ENCODE measurements at places on chromosomes 7 and 10.
A peak's percentile ranks its signal among the peaks of the same experiment; 100 is the strongest.

DNA sequence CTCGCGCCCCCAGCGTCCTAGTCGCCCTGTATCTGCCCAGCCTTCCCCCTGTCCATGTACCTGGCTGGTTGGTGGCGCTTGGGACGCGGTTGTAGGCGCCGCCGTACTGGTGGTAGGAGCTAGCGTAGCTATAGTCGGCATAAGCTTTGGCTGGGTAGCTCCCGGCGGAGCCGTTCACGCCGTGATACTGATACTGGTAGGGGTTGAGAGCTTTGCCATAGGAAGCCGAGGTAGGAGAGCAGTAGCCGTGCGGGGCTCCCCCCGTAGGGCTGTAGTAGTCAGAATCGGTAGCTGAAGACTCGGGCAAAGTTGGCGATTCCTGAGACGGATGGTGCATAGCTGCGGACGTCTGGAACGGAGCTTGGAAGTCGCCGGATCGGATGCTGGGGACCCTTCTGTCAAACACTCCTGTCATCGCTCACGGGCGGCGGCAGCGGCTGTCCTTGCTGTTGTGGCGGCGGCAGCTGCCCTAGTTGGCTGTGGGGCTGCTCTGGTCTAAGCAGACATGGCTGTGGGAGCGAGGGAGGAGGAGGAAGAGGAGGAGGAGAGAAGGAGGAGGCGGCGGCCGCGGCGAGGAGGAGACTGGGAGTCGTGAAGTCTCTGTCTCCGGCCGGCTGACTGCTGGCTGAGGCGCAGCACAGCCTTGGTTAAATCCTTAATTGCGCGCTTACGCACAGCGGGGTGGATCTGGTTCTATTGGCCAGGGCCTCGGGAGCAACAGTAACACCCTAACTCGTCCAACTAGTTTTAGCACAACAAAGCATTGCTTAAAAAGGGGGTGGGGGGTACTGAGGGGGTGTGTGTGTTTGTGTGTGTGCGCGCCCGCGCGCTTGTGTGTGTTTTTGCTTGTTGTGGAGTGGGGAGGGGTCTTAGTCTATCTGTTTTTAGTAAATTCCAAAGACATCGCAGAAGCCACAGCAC is at the start of gene DLX5:
TSS of gene DLX5 (minus strand) at position 623 of the 921 bp plus-strand sequence. CDS start at position 415, 208 bp downstream.
- peak; percentile 58 for DNase-seq

DNA sequence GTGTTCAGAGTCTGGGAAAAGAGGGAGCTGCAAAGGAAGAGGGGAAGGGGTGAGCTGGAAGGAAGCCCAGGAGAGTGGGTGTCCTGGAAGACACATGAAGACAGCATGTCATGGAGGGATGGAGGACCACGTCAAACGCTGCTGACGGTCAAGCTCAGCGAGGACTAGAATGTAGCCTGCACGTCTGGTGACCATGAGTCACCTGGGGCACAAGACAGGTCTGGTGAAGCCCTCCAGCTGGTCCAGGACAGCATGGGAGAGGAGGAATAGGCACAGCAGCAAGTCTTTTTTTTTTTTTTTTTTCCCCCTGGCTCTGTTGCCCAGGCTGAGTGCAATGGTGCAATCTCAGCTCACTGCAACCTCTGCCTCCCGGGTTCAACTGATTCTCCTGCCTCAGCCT is 19.6 kb upstream of the AMZ1 start:
- DNase-seq: no peak

DNA sequence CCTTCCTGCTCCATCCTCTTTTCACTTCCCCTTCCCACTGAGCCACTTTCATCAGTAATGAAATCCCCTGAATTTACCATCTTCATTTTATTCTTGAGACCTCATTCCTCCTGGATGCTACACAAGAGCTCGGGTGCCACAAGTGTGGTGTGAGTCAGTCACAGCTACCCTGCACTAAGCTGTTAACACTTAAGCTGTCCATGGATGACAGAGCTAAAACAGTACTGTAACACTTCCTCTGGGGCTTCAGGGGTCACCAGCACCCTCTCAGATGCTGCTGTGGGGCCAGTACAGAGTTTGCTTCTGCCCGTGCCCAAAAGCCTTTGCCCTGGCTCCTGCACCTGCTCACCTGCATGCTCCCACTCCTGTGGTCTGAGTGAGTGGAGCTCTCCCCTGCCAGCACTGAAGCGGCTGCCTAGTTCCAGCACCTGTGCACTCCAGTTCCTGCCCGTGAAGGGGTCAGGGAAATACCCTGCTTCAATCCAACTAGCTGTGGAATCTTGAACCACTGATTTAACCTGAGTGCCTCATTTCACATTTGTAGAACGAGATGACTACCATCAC is 71.9 kb downstream of the POT1 start:
- no peak for DNase-seq

DNA sequence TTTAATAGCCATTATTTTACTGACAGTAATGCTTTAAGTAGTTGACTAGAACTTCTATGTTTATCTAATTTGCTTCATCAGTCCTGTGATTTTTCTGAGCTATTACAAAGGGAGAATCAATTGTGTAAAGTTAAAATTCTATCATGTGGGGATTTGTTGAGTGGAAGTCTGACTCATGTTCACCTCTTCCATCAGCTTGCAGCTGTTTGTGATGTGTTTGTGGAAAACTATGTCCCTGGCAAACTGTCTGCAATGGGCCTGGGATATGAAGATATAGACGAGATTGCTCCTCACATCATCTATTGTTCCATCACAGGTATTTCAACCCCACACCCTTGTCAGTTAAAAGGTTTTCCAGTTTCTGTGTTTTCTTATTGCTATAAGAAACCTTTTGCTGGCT is 59.9 kb downstream of the SUGCT start:
- no peak for DNase-seq

DNA sequence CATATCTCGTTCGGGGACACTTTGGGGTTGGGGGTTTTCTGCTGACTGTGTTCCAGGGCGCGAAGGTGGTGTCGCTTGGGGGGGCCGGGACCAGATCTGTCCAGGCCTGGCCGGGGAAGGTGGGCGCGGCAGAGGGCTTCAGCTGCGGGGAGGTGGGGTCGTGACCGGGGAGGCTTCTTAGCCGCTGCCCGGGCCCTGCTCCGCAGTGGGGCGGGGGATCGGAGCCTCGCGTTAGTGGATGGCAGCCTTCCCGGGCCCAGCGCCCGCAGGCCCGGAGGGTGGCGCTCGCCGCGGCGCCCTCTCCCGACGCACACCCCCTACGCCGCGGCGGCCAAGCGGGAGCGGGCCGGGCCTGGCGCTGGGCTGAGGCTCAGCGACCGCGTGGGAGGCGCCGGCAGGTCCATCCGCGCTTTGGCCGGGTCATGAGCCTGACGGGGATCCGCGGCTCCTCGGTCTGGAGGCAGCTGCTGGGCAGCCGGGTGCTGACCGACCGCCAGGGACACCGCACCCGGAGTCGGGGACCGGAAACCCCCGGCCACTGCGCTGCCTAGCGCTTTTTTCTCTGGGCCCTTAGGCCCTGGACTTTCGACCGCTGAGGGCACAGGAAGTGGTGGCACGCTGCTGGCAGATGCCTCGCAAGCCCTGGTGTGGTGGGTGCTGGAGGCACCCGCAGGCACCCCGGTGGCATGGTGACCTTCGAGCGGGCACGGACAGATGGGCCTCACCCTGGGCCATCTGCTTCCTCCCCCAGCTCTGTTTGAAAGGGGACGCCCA is 1.2 kb downstream of the AGAP3 start:
- DNase-seq: no peak

DNA sequence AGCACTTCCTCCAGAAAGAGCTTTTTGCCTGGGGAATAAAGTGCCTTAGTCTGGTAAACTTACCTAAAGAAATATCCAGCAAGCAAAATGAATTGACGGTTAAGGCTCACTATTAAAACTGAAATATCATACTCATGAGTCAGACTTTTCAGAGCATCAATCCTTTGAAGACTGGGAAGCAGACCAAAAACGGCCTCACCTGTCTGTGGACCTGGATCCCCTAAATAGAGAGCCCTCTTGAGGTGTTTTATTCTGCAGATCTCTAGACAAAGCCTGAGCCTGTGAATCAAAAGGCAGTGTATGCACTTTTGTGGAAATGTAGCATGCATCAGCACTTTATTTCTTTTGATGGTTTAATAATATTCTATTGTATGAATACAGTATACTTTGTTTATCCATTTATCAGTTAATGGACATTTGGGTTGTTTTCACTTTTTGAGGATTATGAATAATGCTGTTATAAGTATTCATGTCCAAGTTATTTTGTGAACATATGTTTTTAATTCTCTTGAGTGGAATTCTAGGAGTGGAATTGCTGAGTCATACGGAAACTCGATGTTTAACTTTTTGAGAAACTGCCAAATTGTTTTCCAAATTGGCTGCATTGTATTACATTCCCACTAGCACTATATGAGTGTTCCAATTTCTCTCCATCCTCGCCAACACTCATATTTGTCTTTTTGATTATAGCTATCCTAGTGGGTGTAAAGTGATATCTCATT is 449.0 kb upstream of the IGFBP3 start:
- DNase-seq: no peak

DNA sequence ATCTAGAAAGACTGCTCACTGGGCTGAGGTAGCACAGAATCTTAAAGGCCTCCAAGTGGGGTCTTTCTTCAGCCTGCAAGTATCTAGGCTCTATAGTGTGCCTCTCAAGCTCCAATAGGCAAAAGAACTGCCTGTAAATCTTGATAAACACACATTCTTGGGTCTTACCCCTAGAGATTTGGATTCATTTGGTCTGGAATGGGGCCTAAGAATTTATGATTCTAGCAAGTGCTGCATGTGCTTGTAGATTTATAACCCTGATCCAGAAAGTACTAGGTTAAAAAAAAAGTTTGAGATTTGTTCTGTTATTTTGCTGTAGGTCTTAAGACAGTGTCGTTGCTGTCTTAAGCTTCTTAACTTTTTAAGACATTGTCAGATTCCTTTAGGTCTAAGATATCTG is 74.1 kb downstream of the RALA start:
- no peak for DNase-seq
